ENCODE measurements at places on chromosomes 6 and 20. TPM values are rescaled to one million over a fixed set of nuclear protein-coding genes. Genes with fewer than 3 reads are reported as not detected.

Gene GPR6
- not detected for total RNA-seq

Gene TOX2
- 5.2 TPM for total RNA-seq

GRCh38 chr6:31477521-31477920 lies 20.4 kb upstream of the MICB start:
- no peak for DNase-seq

DNA sequence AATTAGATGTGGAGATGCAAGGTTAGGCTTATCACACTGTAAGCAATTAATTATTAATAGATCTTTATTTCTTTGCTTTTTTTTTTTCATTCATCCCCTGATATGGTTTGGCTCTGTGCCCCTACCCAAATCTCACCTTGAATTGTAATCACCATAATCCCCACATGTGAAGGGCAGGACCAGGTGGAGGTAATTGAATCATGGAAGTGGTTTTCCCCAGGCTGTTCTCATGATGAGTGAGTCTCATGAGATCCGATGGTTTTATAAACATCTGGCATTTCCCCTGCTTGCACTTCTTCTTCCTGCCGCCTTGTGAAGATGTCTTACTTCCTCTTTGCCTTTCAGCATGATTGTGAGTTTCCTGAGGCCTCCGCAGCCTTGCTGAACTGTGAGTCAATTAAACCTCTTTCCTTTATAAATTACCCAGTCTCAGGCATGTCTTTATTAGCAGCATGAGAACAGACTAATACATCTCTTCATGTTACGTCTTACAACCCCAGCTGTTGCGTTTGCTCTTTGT lies 333.8 kb downstream of the CDH26 start:
- DNase-seq, result no peak

Gene RAB44
- not detected for total RNA-seq

Gene FAM229B
- 19.2 TPM for total RNA-seq

GRCh38 chr6:105785066-105785811 lies 300.9 kb upstream of the PRDM1 start:
- no peak for DNase-seq

DNA sequence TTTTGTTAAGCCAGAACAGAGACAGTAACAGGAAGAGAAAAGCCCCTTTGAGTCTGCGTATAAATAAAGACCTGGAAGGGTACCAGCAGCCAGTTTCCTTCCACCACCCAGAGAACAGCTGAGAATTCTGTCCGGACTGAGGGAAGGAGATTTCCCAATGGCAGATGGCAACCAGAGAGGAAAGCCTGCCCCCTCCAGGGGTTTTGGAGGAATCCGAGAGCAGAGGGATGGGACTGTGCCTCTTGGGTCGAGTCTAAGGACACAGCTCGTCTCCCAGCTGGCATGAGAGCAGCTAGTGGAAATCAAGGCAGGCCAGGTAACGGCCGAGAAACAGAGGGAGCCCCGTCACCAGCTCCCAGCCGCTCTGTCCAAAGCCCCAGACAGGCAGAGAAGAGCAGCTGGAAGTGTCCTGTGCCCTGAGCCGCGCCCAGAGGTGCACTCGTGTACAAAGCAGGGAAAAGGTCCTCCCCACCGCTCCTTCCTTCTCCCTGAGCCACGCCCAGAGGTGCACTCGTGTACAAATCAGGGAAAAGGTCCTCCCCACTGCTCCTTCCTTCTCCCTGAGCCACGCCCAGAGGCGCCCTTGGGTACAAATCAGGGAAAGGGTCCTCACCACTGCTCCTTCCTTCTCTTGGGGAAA lies 134.0 kb upstream of the SNX9 start:
- peak; percentile 17 for DNase-seq

DNA sequence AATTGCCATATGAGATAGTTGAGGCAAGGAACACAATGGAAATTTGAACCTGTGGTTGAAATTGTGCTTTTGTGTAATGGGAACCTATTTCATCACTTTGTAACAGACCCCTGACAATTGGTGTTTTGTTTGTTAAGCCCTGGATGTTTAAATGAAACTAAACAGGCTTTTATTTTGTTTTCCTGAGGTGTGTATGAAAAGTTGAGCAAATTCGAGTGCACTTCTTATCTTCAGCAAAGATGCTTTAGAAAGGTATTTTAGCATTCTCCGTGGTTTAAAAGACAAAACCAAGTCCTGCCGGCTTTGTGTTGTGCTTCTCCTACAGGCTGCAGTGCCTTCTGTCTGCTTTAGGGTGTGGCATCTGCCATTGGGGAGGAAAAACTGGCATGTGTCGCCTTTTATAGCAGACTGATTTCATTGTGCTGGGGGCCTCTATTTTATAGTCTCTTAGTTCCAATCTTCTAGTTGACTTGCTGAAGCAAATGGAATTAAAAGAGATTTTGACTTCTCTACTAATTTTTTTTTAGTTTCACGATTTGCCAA lies 2.2 kb upstream of the ARID1B start:
- peak; percentile 35 for DNase-seq

DNA sequence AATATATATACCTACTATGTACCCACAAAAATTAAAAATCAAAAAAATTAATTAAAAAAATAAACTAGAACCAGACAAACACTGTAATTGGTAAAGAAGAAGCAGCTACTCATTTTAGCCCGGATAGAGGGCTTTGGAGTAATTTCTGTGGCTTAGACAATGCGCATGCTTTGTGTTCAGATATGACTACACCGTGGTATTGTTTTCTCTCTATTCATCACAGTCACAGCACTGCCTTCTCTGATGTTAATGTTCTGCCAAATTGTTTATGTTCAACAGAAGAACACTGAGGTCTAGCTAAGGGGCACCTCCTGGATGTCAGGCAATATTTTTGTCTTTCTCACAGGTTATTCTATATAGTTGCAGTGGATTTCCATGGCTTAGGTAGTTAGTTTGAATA lies 77.5 kb upstream of the GJE1 start:
- no peak for DNase-seq

Gene LCA5
- 12.1 TPM for total RNA-seq

DNA sequence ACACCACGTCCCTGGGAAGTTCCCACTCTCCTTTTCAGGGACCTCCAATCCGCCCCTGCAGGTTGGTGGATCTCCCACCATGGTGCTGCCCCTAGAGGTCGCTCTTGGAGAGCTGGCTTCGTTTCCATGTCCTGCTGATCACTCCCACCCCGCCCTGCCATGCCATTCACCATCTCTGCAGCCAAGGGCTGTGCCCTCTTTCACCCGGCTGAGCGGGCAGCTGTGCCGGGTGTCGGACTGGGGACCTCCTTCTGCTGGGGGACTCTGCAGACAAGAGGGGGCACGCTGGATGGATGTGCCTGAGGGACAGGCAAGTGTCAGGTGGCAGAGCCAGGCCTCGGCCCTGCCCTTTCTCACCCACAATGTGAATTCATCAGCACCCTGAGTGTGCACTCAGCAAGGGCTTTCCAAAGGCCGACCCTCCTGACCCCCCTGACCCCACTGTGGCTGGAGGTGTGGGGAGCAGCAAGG lies 347.0 kb downstream of the CDH4 start:
- no peak for DNase-seq

DNA sequence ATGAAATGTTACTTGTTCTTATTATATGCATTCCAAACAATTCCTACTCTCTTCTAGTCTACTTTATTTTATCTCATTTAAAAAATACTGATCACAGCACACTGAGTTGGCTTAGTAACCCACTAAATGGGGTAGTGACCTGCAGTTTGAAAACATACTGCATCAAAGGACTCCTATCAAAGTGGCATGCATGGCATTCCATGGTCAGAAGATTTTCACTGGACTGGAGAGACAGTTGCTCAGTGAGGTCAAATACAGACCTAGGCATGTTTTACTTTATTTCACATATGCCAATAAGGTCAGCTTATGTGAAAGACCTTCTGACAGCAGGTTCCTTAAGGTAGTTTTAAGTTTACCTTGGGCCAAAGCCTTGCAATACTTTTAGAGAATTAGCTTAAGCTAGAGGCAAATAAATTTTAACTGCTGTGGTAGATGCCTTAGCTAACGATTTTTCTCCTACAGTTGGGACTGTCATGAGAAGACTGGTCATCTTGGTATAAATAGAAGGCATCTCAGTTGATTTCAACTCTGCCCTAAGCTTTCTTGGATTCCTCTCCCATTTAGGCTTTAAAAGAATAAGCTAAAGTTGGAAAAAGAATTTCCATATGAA lies 35.1 kb downstream of the TPD52L1 start:
- no peak for DNase-seq

Gene ABHD16B
- total RNA-seq, result not detected

DNA sequence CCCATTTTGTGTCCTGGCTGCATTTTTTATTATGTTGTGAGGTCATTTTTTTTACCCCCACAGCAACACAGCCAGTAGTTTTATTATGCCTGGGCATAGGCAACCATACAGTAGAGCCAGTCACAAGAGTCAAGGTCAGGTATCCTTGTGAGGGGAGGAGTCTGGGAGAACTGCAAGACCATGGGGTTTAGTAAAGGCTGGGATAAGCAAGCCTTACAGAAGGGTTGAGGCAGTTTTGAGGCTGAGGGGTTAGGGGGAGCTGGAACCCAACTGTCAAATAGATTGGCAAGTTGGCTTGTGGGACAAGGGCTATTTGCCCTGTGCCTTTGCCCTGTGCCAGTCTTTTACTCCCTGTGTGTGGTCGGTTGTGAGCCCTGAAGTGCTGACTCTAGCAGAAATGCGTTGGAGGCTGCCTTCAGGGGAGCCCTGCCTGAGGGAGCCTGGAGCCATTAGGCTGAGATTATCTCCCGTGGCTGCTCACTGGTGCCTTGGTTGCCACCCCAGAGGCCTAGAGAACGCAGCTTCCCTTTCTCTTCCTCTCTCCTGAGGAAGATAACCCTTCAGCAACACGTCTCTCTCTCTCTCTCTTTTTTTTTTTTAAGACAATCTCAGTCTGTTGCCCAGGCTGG lies 31.1 kb downstream of the RALY start:
- DNase-seq, result no peak

DNA sequence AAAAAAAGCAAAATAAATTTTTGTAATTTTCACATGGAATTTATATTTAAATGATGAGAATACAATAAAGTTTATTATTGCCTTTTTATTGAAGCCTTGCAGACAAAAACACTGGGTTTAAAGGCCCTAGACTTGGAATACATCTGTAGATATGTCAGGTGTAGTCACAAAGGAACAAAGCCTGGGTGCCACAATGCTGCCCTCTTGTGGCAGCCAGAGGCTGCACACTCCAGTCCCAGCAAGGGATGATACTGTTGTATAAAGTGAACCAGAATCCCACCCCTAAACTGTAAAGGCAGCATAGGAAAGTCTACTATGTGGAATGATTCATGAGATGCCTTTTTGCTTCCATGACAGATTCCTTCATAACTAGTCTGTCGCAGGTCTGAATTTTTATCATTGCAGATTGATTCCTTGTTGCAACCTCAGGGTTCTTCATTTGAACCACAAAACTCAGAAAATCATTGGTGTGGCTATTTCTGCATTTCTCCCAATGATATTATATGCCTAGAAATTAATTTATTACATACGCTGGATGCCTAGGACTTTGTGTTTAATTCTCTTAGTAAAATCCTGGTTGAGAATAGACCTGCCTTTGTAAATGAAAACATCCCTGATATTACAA lies 37.0 kb downstream of the MAK start:
- DNase-seq, result peak; percentile 65

Gene DNAH8
- total RNA-seq, result 0.08 TPM

DNA sequence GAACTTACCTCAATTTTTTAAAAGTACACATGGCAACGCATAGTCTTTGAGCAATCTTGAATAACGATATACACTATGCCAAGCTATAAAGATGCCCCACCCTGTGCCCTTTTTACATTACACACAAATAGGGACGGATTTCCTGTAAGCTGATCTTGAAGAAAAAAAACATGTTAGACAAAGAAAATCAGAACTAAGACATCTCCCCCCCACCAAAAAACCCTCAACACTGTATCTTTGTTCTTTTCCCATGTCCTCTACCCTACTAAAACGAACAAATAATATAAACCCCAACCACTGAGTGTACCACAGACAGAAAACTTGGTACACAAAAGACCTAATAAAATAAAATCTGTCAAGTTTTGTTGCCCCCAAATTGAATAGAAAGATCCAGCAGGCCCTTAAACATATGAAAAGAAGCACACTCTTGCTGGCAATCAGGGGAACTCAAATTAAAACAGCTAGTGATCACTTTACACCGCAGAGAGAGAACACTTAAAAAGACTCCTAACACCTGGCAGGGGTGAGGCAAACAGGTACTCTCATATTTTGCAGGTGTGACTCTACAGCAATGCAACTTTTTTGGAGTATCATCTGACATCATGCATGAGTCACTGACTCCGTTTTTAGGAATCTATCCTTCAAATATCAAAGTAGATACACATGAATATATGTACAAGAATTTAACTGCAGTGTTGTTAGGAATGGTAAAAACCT lies 29.6 kb downstream of the BACH2 start:
- DNase-seq, result no peak

Gene OOEP
- not detected for total RNA-seq

DNA sequence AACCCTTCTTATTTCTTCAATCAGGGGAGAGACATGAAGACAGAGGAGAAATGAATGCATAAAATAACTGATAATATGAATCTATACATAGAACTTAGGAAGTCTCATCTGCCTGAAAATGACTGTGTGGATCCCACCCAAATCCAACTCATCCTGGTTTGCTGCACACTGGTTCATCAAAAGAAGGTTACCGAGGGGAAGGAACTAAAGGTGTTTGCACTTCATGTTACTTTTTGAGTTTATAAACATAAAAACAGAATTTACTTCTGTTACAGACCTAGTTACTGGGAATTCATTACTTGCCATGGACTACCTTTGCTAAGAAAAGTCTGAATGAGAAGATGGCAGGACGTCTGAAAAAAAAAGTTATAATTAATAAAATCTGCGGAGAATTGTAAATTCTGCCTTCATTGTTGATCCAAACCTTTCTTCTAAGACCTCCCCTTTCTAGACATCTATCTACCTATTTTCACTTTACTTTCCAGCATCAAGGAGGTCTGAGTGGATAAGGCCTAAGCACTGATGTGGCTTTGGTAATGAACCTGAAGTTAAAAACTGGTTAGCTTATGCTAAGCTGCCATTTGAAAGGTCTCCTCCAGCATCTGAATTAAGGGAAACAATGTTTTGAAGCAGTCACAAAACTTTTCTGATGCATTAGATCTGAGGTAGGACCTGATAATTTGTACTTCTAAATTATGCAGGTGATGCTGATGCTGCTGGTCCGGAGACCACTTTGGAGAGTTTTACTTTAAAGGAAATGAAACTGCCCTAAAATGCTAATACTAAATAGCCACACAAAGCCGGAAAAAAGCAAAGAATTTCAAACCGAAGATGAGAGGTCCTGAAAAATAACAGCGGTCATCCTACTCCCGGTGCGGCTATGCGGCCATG lies 84.0 kb downstream of the HFE start:
- no peak for DNase-seq

GRCh38 chr6:40436685-40437604 lies 150.2 kb downstream of the LRFN2 start:
- DNase-seq, result peak; percentile 0

DNA sequence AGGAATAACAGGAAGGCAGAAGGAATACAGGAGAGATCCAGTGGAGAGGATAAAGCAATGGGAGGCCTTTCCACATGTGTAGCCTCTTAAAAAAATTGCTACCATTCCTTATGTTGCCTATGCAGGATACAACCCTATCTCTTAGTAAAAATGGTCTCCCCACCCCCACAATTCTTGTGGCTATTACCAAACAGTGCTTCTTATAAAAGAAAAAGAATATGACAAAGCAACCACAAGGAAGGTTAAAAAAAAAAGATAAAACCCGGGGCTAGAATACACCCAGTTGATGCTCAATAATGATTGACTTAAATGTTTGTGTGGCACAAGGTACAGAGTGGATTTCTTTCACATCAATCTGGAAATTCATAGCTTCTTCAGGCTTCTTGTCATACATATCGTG lies 250.9 kb downstream of the HIVEP2 start:
- DNase-seq, result peak; percentile 45

Gene HMGCLL1
- total RNA-seq, result not detected

GRCh38 chr6:34068462-34069044 lies 77.3 kb downstream of the GRM4 start:
- no peak for DNase-seq

Gene IFNGR1
- total RNA-seq, result 58.5 TPM

Data from fibroblast of the aortic adventitia (primary cell).